Muscle of leg (tissue), 16 donors: ENCODE measurements at places on chromosomes 7 and 10. TPM values are rescaled to one million over a fixed set of nuclear protein-coding genes. Genes with fewer than 3 reads are reported as not detected.

DNA sequence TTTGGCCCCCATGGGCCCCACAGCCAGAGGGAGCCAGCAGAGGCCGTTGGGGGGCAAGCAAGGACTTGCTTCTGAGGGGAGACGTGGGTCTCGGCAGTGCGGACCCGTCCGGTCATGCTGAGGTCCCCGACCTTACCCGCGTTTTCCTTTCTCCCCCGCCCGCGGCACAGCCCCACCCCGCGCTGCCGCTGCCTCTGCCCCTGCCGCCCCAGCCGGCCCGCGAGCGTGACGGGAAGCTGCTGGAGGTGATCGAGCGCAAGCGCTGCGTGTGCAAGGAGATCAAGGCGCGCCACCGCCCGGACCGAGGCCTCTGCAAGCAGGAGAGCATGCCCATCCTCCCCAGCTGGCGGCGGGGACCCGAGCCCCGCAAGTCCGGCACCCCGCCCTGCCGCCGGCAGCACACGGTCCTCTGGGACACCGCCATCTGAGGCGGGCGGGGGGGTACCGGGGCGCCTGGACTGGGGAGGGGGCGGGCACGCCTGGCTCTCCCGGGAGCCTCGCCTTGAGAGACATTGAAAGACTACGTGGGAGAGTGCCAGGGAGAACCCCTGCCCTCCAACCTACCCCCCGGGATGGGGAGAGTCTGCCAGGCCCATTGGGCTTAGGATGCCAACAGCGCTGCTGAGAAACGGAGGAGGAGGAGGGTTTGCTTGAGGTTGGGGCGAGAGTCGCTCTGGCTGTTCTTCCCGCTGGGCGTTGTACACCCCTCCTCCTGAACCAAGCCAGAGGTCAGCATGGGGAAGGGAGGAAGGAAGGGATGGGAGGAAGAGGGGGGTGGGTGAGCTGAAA, 9.9 kb downstream of the NYAP1 start:
- no peak overlapping the region for H3K4me3 ChIP-seq
- peaks cover 23% of the 10 kb centered on the region for H3K4me1 ChIP-seq
- no peak overlapping the region for H3K27ac ChIP-seq

- H3K4me1 ChIP-seq: peaks cover 31% of the 10 kb centered on the region
- H3K4me3 ChIP-seq: no peak overlapping the region
- no peaks in the 10 kb centered on the region for H3K27me3 ChIP-seq
These were observed 125.1 kb downstream of the COL26A1 start for GRCh38 chr7:101487753-101488152.

GRCh38 chr7:143285470-143285778, 666 bp downstream of the TMEM139 start:
- H3K27me3 ChIP-seq: no peaks in the 10 kb centered on the region
- H3K36me3 ChIP-seq: no peaks in the 10 kb centered on the region
- no peak for DNase-seq
- H3K4me3 ChIP-seq: no peak overlapping the region
- no peak overlapping the region for H3K27ac ChIP-seq
- H3K4me1 ChIP-seq: peaks cover 38% of the 10 kb centered on the region

Gene ECHDC3
- total RNA-seq: 8.3 TPM

DNA sequence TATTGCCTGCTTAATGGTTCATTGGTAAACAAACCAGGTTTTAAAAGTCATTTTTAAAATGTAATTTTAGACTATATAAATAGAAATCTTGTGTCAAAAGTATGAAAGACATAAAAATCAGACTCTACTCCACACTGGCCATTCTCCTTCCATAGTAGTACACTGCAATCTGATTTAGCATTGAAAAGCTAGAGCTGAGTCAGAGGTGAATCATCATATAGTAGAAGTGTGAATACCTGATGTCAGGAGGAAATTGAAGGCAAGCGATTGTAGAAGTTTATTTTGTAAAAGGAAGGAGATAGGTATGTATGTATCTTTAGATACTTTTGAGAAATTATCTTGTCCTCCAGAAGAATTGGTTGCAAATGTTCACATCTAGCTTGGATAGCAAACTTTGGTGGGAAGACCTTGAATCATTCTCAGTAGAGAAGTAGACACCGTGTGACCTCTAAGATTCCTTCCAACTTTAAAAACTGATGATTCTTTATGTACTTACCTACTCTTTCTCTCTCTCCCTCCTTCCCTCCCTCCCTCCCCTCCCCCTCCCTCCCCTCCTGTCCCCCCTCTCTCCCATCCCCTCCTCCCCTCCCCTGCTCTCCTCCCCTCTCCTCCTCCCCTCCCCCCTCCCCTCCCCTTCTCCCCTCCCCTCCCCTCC, 88.1 kb downstream of the BTAF1 start:
- H3K27me3 ChIP-seq: no peaks in the 10 kb centered on the region
- no peak for DNase-seq
- no peak overlapping the region for H3K27ac ChIP-seq
- H3K4me1 ChIP-seq: no peaks in the 10 kb centered on the region
- no peak overlapping the region for H3K4me3 ChIP-seq
